ENCODE measurements at places on chromosomes 16 and 17.
A peak's percentile ranks its signal among the peaks of the same experiment; 100 is the strongest.

GRCh38 chr17:81371910-81372760, 23.1 kb upstream of the BAHCC1 start:
- DNase-seq, result peak; percentile 61

DNA sequence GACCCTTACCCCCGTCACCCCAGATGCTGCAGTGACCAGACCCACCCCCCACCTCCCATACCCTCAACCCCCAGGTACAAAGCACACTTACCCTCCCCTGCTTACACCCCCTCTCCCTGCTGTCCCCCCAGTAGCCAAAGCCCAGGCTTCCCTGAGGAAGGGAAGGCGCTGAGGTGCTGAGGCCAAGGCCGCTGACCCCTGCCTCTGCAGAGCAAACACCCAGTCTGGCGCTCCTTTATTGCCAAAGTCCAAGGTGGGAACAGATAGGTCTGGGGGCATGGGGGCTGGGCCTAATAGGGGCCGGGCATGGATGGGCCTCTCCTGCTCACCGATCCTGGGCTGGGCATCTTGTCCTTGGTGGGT, 683 bp downstream of the LCAT start:
- DNase-seq, result no peak

DNA sequence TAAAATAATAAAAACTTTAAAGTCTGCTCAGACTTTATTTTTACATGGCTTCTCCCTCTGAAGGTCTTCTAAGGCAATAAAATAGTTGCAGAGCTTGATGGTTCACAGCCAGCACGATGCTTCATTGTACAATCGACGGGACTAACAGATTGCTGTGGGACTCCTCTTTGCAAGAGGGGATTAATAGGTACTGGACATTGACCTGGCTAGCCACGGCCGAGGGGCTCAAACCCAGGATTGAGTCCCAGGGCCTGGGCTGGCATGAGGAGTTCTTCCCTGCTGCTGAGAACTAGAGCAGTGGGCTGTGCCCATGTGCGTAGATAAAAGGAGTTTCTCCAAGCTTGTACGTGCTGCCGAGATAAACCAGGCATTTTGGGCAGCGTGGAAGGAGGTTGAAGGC, 23.6 kb upstream of the GAN start:
- DNase-seq, result no peak

DNA sequence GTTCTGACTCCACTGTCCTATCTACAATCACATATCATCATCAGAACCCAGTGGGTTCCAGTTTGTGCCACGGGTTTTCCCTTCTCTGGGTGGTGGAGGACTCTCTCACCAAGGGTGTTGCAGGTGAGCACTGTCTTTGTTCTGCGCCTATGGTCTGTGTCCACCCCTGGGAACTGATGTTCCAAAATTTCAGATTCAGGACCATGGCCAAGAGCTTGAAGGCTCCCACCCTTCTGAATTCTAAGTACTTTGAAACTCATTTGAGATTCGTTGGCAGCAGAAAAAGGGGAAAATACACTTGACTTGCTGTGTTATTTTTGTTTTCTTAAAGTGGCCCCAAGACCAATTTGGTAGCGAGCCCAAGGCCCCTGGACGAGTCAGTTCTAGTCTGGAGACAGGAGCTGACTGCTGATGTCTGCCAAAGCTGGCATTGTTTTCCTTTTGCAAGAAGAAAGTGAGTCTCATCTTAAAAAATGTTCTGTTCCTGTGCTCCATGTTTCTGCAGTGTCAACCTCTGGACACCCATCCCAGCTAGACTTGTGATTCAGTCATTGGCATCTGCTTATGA, 310.9 kb downstream of the HAPSTR1 start:
- DNase-seq, result no peak

DNA sequence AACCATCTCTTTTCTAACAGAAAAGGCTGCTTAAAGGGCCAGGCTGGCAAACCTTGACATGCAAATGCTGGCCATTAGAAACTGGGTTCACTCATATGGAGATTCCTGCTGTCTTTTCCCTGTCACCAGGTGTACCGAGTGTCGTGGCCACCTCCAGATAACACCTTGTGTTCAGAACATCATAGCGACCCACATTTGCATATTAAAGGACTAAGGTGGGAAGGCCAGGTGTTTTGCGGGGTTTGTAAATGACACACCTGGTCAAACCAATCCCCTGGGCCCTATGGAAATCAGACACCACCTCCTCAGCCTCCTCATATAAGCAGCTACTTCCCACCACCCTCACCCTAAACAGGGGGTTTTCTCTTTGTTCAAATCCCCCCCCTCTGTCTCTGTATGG, 2.5 kb upstream of the AIPL1 start:
- DNase-seq, result no peak

- no peak for DNase-seq
Measured at GRCh38 chr16:2370721-2371120, 30.2 kb upstream of the ABCA3 start.

DNA sequence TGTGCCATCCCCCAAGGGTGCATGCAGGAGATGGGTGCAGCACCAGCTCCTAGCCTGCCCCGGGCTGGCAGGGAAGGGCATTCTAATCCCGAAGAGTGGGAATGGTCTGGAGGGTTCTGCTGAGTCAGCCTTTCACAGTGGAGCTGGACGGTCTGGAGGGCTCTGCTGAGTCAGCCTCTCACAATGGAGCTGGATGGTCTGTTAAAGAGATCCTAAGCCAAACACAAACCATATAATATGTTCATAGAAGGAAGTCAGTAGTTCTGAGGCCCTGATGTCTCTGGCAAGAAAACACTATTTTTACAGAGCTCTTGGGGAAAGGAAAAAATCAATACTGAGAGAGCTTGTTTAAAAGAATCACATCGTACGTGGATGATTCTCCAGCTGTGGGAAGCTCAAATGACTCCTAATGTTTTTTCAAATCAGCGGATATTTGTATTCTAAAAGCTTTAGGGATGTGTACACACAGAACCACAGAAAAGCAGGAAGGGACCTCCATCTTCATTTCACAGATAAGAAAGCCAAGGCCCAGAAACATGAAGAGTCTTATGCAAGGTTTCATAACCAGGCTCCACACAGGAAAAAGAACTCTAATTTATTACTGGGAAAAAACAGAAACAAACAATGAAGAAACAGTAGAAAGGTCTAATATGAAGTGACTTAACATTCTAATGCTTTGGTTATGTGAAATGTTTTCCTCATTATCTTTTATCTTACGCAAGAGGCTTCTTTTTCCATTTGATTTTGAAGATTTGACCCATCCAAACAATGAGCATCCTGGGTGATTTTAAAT, 176.3 kb downstream of the VPS53 start:
- no peak for DNase-seq

- DNase-seq, result no peak
Measured at GRCh38 chr17:73250851-73251640, 10.6 kb downstream of the CPSF4L start.

DNA sequence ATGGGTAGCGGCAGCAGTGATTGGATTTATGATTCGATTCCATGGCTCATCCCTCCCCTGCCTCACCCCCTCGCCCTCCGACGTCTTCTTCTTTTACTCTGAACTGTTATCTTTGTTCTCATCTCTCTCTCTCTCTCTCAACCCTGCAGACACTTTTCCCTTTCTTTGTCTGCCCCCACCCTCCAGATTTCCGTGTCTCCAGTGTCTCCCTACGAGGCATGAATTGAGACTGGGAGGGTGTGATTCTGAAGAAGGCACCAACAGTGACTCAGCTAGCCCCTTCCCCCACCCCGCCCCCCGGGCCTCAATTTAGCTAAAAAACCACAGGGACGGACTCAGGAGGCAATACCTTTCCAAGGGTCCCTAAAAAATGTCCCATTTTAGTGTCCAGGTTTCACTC, 47.6 kb upstream of the STH start:
- DNase-seq, result no peak

DNA sequence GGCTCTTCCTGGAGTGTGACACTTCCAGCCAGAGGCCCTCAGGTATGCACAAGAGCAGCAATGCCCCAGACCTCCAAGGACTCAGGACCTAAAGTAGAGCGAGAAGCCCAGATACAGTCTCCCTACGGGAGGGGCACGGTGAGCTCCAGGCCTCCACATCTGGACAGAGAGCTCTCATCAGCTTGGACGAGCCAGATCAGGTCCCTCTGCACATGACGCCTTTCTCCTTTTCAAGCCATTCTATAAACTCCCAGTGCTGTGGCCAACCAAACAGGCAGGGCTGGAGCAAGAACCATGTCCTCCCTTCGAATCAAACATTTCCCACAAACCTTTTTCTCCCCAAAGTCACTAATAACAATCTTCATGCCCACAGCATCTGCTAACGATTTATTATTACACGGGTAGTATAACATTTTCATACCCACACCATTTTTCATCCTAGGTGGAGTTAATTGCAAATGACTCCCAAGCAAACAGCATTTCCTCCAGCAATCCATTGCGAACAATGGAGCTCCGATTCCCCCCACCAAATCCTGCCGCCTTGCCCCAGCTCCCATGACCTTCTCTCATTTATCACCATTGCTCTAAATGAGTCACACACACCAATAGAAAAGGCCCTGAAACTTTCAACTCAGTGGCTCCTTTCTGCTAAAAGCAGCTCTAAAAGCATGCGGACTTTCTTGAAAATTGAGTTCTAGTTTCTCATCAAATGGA, 24.2 kb upstream of the NLRP1 start:
- DNase-seq, result no peak

DNA sequence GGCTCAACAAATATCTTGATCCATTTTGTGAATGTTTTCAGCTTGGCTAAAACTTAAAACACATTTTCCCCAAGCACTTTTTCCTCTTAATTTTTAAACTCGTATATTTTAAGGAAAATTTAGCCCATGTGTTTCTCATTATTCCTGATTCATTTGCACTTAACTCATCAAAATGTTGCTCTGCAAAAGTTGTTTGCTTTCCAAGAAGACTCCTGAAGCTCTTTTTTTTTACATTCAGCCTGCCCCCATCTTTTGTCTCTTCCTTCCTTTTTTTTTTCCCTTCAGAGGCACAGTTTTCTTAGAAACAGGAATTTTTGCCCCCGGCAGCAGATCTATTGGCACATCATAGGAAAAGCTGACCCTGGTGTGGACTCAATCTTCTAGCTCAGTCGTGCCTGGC, 155.0 kb upstream of the SALL1 start:
- DNase-seq, result no peak
